H1 (cell line): ENCODE measurements at places on chromosomes 7 and 10. TPM values are rescaled to one million over a fixed set of nuclear protein-coding genes. Genes with fewer than 3 reads are reported as not detected.

PLXDC2 gene
- total RNA-seq: 40.1 and 40.5 TPM in 2 replicates

PRPS1L1 gene
- not detected in 2 replicates for total RNA-seq

ZNF786 gene
- total RNA-seq: 15.8 and 16.3 TPM in 2 replicates

DNA sequence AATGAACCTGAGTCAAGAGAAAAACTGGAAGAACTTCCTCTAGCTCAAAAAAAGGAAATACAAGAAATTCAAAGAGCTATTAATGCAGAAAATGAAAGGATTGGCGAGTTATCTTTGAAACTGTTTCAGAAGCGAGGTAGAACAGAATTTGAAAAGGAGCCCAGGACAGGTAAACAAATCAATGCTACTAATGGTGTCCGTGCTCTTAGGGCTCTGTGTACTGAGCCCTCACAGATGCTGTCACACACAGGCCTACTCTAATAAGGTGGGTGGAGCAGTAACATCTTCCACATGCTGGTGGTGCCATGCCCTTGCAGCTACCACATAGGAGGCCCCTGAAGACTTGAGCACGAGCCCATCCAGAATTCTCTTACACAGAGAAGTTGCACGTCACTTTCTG, 46.1 kb downstream of the DYNC2I1 start:
- H3K36me3 ChIP-seq: no peaks in the 10 kb centered on the region
- H3K27me3 ChIP-seq: no peaks in the 10 kb centered on the region
- H3K27ac ChIP-seq: no peak overlapping the region
- H3K4me1 ChIP-seq: no peaks in the 10 kb centered on the region

DNA sequence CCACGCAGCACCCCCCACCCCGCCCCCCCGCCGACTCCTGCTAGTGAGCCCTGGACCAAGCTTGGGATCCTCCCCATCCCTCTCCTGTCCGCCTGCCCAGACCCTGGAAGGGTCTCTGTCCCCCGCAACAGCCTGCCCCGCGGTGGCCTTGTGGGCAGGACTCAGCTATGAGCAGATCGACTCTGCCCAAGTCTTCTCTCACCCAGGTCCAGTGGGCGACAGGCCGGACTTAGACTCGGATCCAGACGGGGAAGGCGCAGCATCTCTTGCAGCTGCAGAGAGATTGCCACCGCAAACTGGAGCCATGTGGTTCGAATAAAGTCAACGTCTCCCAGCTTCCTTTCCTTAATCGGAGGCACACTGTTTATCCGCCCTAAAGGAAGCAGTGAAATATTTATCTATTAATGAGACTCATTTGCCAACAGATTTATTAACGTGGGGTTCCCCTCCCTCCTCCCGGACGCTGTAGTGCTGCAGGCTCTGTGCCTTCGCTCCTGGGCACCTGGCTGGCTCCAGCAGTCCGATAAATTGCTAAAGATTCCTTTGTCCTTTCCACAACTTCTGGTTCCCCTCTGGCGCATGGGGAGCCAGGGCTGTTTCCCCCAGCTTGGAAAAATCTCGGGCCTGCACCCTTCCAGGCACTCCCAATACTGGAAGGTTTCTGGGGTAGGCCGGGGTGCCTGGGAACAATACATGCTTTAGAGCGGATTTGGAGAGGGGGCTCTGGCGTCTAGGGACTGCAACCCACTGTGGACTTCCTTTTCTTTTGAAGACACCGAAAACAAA, 634 bp upstream of the HOXA7 start:
- no peak overlapping the region for H3K27ac ChIP-seq
- H3K27me3 ChIP-seq: peaks cover 100% of the 10 kb centered on the region
- peaks cover 2% of the 10 kb centered on the region; the same call in 1 of the 2 replicates for H3K4me1 ChIP-seq
- H3K4me3 ChIP-seq: peak overlapping the region; percentile 54; the same call in 1 of the 2 replicates
- no peaks in the 10 kb centered on the region for H3K36me3 ChIP-seq

DNA sequence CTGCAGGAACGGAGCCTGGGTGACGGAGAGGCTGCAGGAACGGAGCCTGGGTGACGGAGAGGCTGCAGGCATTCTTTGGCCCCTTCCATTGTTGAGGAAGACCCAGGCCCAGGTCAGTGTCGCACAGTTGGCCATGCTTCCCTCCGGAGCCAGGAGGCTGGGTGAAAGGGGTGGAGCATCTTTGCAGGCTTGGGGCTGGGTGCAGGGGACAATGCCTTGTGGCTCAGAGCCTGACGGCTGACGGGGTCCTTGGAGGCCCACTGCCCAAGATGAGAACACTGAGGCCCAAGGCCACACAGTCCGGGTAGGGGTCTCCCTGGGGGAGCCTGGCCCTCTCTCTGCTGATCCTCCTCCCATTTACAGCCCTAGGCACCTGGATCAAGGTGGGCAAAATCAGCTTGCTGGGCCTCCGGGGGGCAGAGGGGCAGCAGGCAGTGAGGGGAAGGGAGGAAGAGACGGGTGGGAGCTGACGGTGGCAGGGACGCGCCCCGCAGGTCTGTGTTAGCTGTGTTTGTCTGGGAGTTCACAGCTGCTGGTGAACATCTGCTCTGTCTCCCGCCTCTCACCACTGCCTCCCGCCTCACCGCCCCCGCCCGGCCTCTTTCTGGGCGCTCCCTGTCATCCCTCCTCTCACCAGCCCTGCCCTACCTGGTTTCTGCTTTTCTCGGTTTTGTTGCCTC, 30.6 kb upstream of the PCBD1 start:
- H3K4me3 ChIP-seq: no peak overlapping the region
- H3K36me3 ChIP-seq: no peaks in the 10 kb centered on the region
- H3K27ac ChIP-seq: no peak overlapping the region
- no peaks in the 10 kb centered on the region for H3K4me1 ChIP-seq
- no peaks in the 10 kb centered on the region for H3K27me3 ChIP-seq
- DNase-seq: no peak

DNA sequence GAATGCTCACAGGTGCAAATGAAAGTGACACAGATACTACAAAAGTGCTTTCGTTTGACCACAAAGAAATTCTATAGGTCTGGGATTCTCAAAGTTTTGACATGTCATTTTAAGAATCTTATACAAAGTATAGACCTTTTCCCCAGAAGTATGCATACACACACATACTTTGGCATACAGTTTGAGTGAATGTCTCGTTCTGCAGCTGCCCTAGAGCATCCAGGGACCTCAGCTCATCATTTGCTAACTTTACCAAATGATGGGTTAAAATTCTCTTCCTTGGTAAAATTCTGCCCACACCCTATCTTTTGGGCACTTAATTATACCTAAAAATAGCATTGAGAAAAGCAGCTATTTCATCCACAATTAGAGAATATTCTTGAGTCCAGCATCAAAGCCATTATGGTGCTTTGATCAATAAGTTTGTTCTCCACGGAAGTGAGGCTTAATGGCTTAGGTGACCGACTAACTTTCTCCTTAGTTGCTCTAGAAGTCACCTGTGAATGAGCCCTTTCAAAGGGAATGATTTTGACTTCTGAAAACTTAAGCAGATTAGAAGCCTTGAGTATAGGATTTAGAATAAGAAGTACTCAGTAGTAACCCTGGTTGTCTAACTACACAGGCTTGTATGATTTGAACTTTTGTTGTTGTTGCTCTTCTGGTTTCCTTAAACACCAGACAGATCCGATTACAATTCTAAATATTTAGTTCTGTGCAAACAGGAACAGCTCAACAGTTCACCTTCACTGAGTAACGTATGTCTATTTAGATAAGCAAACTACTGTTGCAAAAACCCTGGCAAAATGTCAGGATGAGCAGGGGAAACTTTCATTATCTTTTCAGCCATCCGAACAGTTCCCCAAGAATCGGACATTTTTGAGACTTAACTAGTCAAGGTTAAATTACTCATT, 70.6 kb downstream of the CNNM2 start:
- DNase-seq: no peak
- no peaks in the 10 kb centered on the region; the same call in 1 of the 2 replicates for H3K4me1 ChIP-seq
- no peak overlapping the region for H3K4me3 ChIP-seq
- no peak overlapping the region for H3K27ac ChIP-seq
- H3K36me3 ChIP-seq: no peaks in the 10 kb centered on the region

DNA sequence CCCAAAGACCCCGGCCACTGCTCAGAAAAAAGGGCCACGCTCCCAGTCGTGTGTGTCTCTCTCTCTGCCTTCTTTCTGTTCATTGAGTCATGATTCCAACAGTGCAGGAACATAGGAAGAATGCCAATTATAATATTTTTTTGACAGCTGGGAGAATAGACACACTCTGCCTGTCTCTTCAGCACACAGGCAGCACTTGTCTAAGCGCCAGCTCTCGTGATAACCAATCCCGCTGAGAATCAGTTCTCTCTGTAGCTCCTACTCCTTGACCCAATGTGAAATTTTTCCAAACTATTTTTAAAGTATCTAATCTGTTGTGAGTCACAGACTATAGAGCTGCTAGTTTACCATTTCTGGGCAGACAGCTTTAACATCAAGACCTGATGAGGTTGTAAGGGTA, 145.7 kb upstream of the RHEB start:
- no peak overlapping the region for H3K4me3 ChIP-seq
- no peak overlapping the region for H3K27ac ChIP-seq
- H3K4me1 ChIP-seq: no peaks in the 10 kb centered on the region
- no peaks in the 10 kb centered on the region for H3K36me3 ChIP-seq
- H3K27me3 ChIP-seq: no peaks in the 10 kb centered on the region
- no peak for DNase-seq

CYP3A4 gene
- total RNA-seq: not detected in 2 replicates

- no peaks in the 10 kb centered on the region for H3K27me3 ChIP-seq
- no peak for DNase-seq
- no peak overlapping the region for H3K4me3 ChIP-seq
- H3K4me1 ChIP-seq: no peaks in the 10 kb centered on the region
These were observed 29.8 kb downstream of the UBE3C start for GRCh38 chr7:157168571-157168970.

GRCh38 chr7:731440-732085, 4.5 kb upstream of the PRKAR1B start:
- peaks cover 23% of the 10 kb centered on the region for H3K36me3 ChIP-seq
- no peak for DNase-seq
- H3K27ac ChIP-seq: no peak overlapping the region
- no peak overlapping the region for H3K4me3 ChIP-seq
- no peaks in the 10 kb centered on the region for H3K27me3 ChIP-seq

PALD1 gene
- total RNA-seq: 31.8 and 32.8 TPM in 2 replicates

DNA sequence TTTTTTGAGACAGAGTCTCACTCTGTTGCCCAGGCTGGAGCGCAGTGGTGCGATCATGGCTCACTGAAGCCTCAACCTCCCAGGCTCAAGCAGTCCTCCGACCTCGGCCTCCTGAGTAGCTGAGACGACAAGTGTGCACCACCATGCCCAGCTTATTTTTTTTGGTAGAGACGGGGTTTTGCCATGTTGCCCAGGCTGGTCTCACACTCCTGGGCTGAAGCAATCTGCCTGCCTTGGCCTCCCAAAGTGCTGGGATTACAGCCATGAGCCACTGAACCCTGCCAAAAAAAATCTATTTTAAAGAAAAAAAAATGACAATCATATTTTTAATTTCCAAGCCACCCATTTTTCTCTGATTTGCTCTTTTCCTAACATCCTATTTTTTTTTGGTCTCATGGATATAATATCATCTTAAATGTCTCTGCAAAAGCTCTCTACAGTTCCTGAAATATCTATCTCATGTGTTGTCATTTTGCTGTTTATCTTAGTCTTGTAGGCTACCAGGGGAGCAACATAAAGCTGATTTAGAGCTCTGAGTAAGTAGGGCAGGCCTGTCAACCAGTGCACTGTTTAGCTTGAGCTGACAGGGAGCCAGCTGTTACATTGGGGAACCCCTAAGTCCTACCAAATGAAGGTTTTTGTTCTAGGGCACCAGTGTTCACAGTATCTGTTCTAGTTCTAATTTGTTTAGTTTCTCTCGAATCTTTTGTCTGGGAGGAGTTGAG, 29.9 kb upstream of the HBP1 start:
- DNase-seq: no peak
- no peaks in the 10 kb centered on the region for H3K36me3 ChIP-seq
- H3K27ac ChIP-seq: no peak overlapping the region
- H3K4me1 ChIP-seq: no peaks in the 10 kb centered on the region; the same call in 1 of the 2 replicates

DNA sequence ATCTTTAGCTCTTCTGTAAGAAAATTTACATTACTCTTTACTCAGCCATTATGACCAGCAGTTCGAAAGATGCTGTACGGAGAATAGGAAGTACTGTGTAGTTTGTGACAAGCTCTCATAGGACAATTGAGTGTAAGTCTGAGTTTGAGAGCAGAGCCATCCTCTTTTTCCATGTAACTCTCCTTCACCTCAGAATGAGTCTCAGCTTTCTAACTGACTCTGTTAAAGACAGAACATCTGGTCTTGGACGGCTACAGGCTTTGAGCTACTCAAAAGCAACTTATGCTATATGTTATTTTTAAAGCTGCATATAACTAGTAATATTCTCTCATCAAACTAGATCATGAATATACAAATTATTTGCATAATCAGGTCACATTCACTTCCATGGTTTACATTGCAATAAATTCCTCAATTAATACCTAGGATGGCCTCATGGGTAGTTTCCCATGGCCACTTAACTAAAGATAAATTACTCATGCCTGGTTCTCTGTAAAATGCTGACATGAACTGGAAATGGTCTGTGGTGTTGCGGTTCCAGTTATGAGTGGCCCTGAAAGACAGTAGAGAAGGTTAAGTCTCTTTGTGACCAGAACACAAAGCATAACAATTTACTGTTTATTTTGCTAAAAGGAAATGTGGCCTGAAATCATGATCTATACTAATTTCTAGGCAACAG, 358.7 kb downstream of the PHF14 start:
- no peak overlapping the region for H3K27ac ChIP-seq
- no peak for DNase-seq
- peaks cover 1% of the 10 kb centered on the region; the same call in 1 of the 2 replicates for H3K4me1 ChIP-seq
- no peak overlapping the region for H3K4me3 ChIP-seq
- H3K36me3 ChIP-seq: no peaks in the 10 kb centered on the region

GRCh38 chr10:102781090-102781920, 37.6 kb downstream of the WBP1L start:
- H3K4me1 ChIP-seq: peaks cover 21% of the 10 kb centered on the region
- H3K4me3 ChIP-seq: no peak overlapping the region
- H3K27me3 ChIP-seq: no peaks in the 10 kb centered on the region; the same call in 1 of the 2 replicates
- no peak overlapping the region for H3K27ac ChIP-seq

GRCh38 chr7:143396182-143396581, 12.5 kb downstream of the EPHA1 start:
- no peaks in the 10 kb centered on the region for H3K4me1 ChIP-seq
- H3K27me3 ChIP-seq: no peaks in the 10 kb centered on the region
- no peak for DNase-seq
- H3K4me3 ChIP-seq: no peak overlapping the region
- H3K36me3 ChIP-seq: peaks cover 91% of the 10 kb centered on the region

CDC14C gene
- total RNA-seq: not detected in 2 replicates

UNCX gene
- not detected in 2 replicates for total RNA-seq

MYL10 gene
- total RNA-seq: 0.44 TPM in 1 of 2 replicates, not detected in the other

CALML3 gene
- not detected in 2 replicates for total RNA-seq

STEAP1 gene
- 8.1 and 9.5 TPM in 2 replicates for total RNA-seq

GRCh38 chr7:2964208-2964607, 79.5 kb downstream of the CARD11 start:
- H3K27ac ChIP-seq: no peak overlapping the region
- no peak overlapping the region for H3K4me3 ChIP-seq
- H3K36me3 ChIP-seq: no peaks in the 10 kb centered on the region
- no peaks in the 10 kb centered on the region for H3K4me1 ChIP-seq
- H3K27me3 ChIP-seq: no peaks in the 10 kb centered on the region

DNA sequence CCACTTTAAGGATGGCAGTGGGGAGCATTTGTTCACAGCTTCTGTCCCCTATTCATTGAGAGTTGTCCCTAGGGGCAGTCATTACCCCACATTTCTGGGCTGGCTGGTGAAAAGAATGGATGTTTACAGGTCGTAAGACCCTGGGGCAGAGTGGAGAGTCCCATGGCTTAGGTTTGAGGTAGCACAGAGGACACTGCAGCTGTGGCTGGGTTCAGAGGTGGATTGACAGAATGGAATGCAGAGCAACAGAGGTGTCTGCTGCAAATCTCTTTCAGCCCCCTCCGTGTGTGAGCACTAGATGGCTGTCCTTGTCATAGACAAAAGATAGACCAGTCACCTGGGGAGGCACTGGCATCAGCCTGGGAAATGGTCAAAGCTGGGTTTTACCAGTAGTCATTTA, 141.9 kb downstream of the CACNB2 start:
- H3K4me1 ChIP-seq: no peaks in the 10 kb centered on the region
- H3K27ac ChIP-seq: no peak overlapping the region
- H3K4me3 ChIP-seq: no peak overlapping the region
- H3K27me3 ChIP-seq: no peaks in the 10 kb centered on the region
- H3K36me3 ChIP-seq: no peaks in the 10 kb centered on the region
